Ascending aorta (tissue), 2 donors: ENCODE measurements at places on chromosomes 13 and 19.

- no peak for DNase-seq
Observed at GRCh38 chr19:17194608-17195007, 20.5 kb upstream of the USE1 start.

DNA sequence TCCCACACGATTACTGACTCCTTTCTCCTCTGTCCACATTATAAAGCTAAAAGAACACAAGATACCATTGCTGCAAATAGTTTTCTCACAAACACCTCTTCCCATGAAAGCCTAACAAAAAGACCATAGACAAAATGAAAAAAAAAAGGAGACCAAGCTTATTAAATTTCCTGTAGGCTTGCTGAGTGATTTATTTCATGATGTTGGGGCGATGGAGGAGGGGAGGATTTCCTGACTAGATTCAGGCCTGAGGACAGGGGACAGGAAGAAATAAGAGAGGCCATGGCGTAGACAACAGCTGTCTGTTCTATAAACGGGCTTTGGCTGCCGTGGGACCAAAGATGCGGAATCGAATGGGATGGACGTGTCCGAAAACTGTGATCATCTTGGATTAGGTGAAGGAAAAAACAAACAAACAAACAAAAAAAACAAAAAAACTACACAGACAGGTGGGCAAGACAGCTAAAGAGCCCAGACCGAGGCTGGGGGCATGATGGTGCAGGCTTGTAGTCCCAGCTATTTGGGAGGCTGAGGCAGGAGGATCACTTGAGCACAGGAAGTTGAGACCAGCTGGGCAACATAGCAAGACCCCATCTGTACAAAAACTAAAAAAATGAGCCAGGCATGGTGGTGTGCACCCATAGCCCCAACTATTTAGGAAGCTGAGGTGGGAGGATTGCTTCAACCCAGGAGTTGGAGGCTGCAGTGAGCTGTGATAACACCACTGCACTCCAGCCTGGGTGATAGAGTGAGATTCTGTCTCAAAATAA lies 5.3 kb downstream of the TMPRSS9 start:
- no peak for DNase-seq

GRCh38 chr13:98344392-98344791 lies 167.3 kb upstream of the RNF113B start:
- DNase-seq, result no peak

- DNase-seq, result no peak
Observed at GRCh38 chr19:29564574-29565005, 38.8 kb downstream of the VSTM2B start.

DNA sequence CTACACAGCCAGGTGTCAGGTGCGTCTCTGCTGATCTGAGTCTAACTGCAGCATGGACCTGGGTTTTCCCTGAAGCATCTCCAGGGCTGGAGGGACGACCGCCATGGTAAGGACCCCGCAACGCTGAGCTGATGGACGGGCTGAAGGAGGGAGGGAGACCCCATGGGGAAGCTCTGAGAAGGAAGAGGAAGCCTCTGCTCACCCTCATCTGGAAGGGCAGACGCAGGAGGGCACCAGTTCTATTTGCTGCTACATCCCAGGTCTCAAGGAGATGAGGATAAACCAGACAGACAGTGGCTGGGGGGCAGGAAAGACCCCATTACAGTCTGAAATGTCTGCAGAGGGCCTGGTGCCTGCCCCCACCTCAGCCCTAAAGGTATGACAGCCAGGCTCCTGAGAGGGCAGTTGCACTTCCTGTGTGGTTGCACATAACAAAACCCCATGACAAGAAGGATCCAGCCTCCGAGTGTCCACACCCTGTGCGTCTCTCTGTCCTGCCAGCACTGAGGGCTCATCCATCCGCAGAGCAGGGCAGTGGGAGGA lies at the start of gene LILRA2:
TSS of gene LILRA2 (plus strand) at position 461 of the 543 bp plus-strand sequence. CDS start 89 bp downstream, outside the sequence.
- DNase-seq, result no peak

GRCh38 chr19:49417088-49417487 lies 6.2 kb downstream of the PTH2 start:
- no peak for DNase-seq

DNA sequence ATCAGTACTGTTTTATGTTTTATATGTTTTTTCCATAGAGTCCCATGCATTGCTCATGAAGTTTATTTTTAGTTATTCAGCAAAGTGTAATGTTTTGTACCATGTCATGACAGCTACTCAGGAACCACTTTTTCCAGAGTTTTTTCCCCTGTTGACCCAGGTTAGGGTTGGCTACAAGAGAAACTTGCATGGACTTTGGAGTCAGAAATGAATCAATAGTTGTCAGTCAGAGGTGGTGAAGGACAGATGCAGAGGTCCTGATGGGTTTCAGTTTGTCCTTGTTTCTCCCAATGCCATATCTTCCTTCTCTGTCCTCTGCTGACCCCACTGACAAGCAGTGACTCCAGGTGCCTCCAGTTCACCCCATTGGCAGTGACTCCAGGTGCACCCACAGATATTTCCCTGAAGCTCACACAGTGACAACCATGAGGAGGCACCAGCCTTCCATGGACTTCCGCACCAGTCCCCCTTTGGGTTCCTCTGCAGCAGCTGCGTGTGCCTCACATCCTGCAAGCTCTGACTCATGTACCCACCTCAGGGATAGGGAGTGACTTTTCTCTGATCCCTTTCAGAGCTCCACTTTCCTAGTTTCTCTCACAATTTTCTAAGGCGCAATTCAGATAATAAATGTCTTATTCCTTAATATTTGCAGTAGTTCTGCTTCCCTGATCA lies 92.1 kb downstream of the AKAP11 start:
- no peak for DNase-seq

DNA sequence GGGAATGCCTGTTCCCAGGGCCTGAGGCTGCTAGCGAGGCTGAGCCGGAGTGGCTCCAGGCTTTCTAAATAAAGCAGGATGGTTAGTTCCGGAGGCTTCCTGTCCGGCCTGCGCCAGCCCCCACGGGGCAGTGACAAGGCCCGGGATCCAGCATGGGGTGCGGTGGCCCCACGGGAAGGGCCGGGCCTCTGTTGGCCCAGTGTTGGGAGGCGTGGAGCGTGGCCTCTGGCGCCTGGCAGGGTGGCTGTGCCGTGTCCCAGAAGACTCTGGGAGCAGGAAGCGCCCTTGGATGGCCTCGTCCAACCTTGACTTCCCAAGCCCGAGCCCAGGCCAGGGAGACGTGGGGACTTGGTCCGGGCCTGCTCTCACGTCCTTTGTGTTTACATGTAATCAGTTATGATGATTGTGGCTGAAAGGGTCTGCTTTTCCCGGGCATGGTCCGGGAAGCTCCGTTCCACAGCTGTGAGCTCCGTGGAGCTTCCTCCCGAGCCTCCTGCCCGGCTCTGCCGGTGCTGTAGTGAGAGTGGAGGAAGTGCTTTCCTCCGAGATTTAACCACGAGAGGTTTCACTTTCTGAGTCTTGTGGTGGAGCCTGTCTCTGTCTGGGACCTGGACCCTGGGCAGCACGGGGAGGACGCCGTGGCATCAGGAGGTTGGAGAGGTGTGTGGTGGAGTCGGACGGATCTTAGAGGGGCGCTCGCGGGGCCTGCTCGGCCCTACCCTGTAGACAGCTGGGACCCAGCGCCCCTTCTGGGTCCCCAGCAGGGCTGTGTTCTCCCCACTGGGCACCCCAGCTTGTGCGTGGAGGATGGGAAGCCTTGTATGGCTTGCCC lies 4.6 kb downstream of the GNA11 start:
- no peak for DNase-seq

GRCh38 chr19:677601-678436 lies 1.6 kb downstream of the FSTL3 start:
- no peak for DNase-seq

- no peak for DNase-seq
Observed at GRCh38 chr13:74158571-74159352, 24.6 kb upstream of the KLF12 start.

DNA sequence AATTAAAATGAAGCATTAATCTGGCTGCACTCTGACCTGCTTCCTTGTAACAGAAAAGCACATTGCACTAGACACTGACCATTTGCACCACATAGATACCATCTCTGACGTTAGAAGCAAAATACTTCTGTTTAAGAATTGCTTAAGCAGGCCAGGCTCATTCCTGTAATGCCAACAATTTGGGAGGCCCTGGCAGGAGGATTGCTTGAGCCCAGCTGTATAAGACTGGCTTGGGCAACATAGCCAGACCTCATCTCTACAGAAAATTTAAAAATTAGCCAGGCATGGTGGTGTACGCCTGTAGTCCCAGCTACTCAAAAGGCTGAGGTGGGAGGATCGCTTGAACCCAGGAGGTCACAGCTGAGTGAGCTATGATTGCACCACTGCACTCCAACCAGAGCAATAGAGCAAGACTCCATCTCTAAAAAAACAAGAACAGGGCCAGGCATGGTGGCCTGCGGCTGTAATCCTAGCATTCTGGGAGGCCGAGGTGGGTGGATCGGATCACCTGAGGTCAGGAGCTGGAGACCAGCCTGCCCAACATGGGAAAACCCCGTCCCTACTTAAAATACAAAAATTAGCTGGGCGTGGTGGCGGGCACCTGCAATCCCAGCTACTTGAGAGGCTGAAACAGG lies 7.0 kb upstream of the TLE6 start:
- no peak for DNase-seq

DNA sequence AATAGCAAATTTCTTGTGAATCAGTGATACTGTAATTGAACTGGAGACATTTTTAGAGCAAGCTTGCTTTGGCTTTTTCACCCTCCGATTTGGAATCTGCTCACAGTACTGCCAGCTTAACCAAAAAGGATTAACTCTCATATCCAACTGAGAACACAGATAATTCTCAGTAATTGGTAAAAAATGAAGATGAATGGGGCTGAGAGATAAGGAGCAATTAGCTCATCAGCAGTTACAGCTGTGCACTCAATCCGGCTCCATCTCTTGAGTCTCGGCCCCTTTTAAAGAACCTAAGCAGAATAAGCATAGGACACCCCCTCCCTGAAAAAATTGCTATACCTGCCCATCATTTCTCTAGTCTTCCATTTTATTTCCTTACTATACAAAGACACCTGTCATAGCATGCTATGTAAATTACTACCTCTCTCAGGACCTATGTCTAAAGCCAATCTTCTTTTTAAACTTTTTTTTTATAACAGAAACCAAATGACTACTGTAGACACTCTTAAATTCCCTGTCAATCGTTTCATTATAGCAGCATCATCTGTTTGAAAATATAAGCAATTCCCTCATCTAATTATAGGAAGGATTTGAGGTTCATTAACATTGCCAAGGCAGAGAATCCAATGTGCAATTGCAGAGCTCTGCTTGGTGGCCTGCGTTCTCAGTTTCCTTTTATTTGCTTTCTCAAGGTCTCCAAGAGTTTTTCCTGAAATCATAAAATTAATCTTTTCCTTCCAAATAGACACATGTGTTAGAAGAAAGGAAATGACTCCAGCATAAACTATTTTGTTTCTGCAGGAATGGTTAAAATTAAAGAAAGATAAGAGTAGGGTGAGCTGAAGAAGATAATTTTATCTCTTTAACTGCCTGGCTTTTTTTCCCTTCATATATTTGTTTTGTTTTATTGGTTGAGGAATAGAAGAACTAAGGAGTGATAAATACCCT lies 242.1 kb downstream of the DACH1 start:
- DNase-seq, result no peak

DNA sequence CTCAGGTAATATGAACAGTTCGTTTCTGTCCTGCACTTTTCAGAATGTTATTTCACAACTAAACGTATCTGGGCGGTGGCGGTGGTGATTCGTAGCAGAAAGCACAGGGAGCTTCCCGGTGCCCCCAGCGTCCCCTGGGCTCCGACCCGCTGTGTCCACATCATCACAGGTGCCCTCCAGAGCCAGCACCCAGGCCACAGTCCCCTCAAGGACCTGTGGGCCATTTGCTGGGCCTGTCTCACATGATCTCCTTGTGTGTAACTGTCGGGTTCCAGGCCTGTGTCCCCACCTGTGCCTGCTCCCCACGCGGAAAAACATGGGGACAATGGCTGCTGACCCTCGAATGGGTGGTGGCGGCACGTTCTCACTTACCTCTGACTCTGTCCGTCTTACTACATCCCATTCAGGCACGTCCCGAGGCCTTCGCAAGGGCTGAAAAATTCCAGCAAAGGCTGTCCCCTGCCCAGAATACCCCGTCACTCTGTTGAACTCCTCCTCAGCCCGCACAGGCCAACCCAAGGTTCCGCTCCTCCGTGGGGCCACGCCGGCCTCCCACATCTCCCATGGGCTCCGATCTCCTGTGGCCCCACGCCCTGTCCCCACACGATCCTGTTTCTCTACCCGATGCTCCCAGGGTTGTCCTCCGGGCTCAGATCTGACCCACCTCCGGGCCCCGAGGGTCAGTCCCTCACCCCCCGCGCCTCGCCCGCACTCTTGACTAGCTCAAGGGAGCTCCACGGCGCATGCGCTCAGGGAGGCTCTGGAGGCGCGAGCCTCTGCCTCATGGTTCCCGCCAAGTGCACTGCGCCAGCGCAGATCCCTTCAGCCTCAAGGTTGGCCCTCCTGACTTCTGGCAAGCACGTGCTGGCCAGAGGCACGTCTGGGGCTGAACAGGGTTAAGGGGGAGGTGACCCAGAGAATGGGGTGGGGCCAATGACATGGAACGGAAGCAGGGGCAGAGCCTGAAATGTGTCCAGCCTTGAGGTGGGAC lies 21.2 kb downstream of the DEDD2 start:
- DNase-seq, result no peak

DNA sequence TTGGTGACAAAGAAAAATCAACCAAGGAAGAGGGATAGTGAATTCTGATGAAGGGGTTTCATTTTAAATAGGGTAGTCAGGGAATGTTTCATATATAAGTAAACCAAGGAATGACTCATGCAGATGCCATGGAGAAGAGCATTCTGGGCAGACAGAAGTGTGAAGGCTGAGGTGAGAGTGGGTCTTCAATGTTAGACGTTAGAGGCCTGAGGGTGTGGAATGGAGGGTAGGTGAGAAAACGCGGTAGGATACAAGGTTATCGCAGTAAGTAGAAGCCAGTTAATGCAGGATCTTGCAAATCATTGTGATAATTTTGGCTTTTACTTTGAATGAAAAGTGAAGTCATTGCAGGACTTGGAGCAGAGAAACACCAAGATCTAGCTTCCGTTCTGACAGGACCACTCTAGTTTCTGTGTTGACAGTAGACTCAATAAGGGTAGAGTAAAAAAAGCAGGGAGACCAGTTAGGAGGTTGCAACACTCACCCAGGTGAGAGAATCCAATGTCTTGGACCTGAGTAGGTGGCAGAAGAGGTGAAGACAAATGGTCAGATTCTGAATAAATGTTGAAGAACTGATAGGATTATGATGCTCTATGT lies 225.2 kb upstream of the TMTC4 start:
- DNase-seq, result no peak

DNA sequence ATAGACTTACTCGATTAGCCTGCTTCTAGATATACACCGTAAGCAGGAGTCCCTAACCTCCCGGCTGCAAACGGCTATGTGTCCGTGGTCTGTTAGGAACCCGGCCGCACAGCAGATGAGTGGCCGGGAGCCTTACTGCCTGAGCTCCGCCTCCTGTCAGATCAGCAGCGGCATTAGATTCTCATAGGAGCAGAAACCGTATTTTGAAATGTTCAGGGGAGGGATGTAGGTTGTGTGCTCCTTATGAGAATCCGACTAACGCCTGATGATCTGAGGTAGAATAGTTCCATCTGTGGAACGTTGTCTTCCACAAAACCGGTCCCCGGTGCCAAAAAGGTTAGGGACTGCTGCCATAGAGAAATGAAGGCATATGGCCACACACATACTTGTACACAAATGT lies 1491.9 kb downstream of the SLITRK5 start:
- DNase-seq, result no peak
